Activated T-cell treated with anti-CD3 and anti-CD28 coated beads for 48 hours (primary cell): ENCODE measurements at places on chromosomes 2 and 18.

- DNase-seq: no peak
These were observed 555.2 kb downstream of the CMPK2 start for GRCh38 chr2:6310256-6311215.

DNA sequence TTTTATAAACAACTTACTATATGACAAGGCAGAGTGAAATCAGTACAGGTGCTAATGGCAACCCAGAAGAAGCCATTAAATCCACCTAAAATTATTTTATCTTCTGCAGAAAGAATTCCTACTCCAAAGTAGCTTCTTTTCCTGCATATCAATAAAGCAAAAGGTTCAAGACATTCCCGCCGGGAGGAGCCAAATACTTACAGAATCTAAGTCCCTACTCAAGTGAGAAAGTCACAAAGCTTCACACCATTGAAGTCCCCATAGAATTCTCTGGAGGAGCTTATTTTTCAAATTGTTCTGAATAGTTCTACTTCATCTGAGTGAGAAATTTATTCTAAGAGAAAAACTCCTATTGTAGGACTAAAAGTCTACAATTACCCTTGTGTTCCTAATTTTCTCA, 233.7 kb upstream of the HNRNPA3 start:
- no peak for DNase-seq

- no peak for DNase-seq
These were observed 24.4 kb upstream of the RAB12 start for GRCh38 chr18:8584798-8585197.

DNA sequence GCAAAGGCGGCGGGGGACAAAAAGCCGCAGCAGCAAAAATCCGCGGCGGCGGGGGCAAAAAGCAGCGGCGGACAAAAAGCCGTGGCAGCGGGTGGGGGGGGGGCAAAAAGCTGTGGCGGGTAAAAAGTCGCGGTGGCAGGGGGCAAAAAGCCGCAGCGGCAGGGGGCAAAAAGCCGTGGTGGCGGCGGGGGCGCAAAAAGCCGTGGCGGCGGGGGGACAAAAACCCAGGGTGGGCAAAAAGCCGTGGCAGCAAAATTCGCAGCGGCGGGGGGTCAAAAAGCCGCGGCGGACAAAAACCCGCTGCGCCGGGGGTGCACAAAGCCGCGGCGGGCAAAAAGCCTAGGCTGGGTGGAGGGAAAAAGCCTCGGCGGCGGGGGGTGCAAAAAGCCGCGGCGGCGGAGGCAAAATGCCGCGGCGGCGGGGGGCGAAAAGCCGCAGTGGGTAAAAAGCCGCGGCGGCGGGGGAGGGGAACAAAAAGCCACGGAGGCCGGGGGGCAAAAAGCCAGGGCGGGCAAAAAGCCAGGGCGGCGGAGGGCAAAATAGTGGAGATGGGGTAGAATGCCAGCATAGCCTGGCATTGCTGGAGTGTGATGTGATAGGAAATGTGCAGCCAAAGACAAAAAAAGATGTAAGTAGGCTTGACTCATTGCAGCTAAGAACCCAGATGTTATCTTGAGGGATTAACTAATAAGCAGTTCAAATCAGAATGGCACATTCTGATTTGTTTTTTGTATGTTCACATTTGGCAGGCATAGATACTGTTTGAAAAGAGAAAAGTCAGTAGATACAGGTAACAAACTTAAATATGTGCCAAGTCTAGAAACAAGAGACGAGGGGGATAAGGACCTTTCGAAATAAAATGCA, 1076.3 kb downstream of the RPIA start:
- no peak for DNase-seq

DNA sequence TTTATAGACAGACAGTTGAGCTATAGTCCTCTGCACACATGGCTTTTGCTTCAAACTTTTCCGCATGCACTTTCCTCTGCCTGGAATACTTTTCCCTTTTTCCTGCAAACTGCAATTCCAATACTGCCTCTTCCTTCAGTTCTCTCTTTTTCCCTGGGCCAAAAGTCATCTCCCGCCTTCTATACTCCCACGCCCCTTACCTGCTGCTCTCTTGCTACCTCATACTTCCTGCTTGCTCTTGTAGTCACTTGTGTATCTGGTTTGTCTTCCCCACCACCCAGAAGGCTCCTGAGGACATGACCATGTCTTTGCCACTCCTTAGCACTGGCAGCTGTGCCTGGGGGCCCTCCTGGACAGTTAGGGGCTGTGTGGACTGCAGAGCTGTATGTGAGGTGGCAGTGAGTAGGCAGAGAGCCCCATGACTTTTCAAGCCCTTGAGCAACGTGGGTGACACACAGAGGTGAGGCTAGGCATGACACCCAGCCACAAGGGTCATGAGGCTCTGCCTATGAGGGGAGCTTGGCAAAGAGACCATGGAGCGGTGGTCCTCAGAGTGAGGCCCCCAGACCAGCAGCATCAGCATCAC, 23.2 kb downstream of the SPEG start:
- no peak for DNase-seq

- DNase-seq: no peak
These were observed 145.6 kb downstream of the NRP2 start for GRCh38 chr2:205827809-205828365.

- no peak for DNase-seq
These were observed 36.9 kb downstream of the RIT2 start for GRCh38 chr18:43078478-43079092.

- no peak for DNase-seq
These were observed 315.7 kb upstream of the CWC22 start for GRCh38 chr2:180322781-180323180.

DNA sequence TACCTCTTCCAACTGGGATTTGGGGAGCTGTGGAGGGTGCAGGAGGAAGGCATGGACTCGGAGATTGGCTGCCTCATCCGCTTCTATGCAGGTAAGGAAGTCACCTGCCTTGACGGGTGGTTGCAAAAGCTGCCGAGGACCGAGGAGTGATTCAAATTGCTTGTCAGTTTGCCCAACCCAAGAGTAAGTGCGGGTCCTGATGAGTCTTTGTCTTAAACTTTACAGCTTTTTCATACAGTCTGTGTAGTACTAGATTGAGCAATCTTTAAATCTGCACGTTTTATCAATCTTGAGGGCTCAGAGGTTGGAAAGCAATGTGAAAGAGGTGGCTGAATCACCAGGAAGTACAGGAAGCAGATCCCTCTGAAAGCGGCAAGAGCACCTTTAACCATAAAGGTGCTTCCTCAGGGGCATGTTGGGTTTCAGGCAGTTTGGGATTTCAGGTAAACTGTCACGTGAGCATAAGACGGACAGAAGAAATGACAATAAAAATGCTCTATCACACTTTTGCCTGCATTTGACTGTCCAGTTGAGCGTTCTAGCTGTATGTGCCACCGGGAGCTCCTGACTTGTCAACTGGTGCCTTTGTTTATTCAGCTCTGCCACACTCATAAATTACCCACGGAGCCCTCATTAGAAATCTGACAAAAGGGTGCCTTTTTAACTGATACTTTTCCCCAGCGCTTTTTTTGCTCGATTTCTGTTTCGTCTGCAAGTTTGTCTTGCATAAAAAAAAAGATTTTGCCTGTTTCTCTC, 2.0 kb downstream of the PHLPP1 start:
- peak; percentile 31 for DNase-seq

DNA sequence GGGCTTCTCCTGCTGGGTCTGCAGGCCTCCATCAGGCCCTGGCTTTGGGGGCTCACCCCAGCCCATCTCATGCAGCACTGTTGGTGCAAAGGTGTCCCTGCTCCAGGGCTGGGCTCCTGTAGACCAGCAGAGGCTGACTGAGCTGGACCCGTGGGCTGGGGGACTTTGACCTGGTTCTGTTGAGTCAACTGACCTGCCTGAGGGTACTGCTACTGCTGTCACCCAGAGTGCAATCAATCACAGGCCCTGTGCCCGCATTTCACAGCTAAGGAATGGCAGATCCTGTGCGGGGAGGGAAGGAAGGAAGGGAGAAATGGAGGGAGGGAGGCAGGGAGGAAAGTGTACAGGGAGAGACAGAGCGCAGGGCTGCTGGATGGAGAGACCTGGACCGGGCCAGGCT, 136.8 kb downstream of the TPO start:
- no peak for DNase-seq

GRCh38 chr2:111145103-111145760, 24.5 kb downstream of the BCL2L11 start:
- no peak for DNase-seq

GRCh38 chr2:195390686-195391321, 266.2 kb upstream of the SLC39A10 start:
- no peak for DNase-seq

DNA sequence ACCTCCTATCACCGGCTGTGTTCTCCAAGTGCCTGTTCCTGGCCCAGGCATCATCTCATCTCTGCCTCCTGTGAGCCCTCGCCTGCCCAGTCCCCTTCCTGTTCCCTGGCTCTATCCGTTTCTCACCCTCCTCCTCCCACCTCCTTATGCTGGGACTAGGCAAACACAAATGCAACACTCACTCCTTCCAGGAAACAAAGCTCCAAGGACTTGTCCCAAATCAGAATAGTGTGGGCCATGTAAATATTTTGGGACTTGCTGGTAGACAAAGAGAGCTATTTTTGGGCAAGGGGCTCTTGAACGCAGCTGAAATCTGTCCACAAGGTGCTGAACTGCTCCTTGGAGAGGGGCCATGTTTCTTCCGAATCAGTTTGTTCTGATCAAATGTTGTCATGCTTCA, 25.3 kb downstream of the MBP start:
- DNase-seq: no peak

- DNase-seq: no peak
These were observed 17.9 kb upstream of the CAVIN2 start for GRCh38 chr2:191864628-191865374.

- no peak for DNase-seq
These were observed 61.6 kb downstream of the SNORC start for GRCh38 chr2:232931636-232932035.

GRCh38 chr18:77118256-77119090, 14.1 kb downstream of the MBP start:
- no peak for DNase-seq

GRCh38 chr2:6926071-6926732, 9.0 kb downstream of the RNF144A start:
- DNase-seq: no peak

DNA sequence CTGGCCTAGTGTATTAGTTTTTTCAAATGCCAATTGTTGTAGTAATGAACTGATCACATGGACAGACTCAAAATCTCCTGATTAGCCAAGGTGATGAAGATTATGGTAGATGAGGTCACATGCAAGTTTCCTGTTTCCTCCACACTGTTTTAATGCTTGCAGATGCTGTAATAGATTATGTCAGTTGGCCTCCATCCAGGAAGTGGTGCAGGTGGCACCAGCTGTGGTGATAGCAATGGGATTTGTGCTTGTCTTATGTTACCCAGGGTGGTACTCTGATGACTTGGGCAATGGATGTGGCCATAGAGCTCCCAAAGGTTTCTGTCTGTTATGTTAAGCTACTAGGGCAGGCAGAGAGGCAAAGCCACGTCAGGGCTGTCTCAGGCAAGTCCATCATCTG, 332.9 kb upstream of the DDX18 start:
- no peak for DNase-seq

DNA sequence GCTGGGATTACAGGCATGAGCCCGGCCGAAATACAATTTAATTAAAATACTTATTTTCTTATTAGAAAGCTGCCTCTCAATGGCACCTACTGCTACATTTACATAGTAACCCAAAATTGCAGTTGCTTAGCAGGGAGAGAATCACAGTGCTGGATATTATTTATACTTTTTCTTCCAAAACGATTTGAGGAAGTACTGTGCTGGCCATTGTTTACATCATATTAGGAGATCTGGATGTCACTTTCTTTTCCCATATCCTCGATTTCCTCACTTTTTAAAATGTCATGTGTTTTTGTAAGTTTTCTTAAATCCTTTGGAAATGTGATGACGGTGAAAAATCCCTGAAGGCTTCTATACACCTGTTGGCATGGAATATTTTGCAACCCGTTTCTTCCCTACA, 3.4 kb upstream of the SP3 start:
- DNase-seq: no peak
